ENCODE measurements at places on chromosomes 1 and 21. TPM values are rescaled to one million over a fixed set of nuclear protein-coding genes. Genes with fewer than 3 reads are reported as not detected.

Gene TLCD4
- 7.7 TPM for polyA plus RNA-seq

Gene GUCA2B
- not detected for polyA plus RNA-seq

Gene ATP1A4
- 0.24 TPM for polyA plus RNA-seq

GRCh38 chr1:11854519-11854918, 4.2 kb downstream of the NPPB start:
- DNase-seq, result no peak

Data from right lung (tissue), 10 donors.